Inflammatory macrophage treated with lipopolysaccharide for 4 hours (primary cell): ENCODE measurements at places on chromosomes 2 and 18.

DNA sequence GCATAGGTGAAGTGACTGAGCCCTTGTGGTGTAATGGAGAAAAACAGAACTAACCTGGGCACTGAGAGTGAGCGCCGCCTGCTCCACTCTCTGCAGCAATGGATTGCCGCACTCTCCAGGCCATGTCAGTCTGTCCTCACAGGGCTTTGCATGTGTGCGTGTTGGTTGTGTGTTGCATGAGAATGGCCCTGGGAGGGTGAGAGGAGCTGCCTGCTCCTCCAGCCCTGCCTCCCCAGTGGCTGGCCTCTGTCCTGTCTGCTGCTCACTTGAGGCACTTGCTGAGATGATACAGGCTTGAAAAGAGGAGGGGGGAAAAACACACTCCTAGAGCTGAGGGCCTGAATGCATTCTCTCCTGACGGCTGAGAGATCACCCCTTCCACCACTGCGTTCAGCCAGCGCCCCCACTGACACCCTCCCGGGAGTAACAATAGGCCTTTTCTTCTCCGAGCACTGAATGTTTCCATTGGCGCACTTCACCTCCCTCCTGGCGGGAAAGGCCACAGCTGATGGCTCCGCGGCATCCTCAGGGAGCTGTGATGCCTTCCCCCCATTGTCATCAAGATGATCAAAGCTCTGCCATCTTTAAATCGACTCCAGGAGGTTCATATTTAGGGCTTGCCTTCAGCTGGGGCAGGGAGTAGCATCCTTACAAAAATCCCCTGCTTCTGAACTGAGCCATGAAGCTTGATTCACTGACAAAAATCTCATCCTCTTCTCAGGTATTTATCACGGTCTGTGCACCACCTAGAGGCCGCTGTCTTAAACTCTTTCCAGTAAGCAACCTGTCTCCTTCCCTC, 49.9 kb upstream of the DAPL1 start:
- peak; percentile 22 for DNase-seq

GRCh38 chr2:58734365-58734764, 493.2 kb upstream of the FANCL start:
- DNase-seq = peak; percentile 9

GRCh38 chr2:222239091-222239490, 59.7 kb downstream of the PAX3 start:
- no peak for DNase-seq

- peak; percentile 13 for DNase-seq
Measured at GRCh38 chr18:13438507-13439056, 220.0 kb downstream of the LDLRAD4 start.

DNA sequence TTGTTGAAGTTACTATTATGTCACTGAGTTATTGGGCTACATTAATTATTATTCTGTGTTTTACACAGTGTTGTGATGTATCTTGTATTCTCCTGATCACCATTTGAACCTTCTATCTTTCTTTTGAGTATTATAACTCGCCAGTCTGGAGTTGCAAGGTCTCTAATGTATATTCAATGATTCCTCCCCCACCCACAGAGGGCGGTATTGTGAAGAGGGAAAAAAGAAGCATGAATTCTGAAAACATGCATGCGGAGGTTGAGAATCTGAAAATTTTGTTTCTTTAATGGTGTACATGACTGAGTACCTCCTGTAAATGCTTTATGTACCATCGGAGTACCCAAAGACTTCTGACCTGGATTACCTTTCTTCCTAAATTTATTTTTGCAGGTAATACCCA, 266.6 kb downstream of the NR4A2 start:
- no peak for DNase-seq

GRCh38 chr2:241195506-241196130, 7.1 kb downstream of the ANO7 start:
- no peak for DNase-seq
